ENCODE measurements at places on chromosomes 7 and 10.

DNA sequence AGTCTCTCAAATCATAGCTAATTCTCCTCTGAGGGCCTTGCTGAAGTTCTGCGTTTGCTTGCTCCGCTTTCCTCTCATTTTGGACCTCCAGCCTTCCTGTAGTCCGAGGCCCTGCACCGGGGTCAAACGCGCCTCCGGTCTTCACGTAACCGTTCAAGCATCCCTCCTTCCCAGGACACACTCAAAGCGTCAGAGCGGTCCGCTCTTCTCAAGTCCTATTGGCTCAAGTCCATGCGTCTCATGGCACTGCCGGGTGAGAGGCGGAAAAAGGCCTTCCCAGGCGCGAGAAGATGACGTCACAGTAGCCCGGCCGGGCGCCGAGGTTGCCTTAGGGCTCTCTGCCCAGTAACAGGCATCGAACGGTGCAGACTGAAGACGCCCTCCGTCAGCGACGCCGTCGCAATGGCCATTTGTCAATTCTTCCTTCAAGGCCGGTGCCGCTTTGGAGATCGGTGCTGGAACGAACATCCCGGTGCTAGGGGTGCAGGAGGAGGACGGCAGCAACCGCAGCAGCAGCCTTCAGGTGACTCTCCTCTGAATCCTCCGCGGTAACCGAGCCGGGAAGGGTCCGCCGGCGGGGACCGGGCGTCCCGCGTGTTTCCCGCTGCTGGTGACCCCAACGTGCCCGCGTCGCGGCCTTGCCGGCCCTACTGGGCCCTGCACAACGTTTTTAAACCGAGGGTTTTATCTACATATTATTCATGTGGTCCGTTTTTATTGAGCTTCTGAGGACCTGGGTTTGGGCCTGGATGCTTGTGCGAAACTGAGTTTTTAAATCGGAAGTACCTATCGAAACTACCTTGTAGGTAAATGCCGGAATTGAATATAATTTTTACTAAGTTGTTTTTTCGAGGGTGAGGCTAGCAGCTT lies at the start of gene NUP42:
Gene NUP42, plus strand, starts transcription at position 365 of the 870 bp plus-strand sequence. Its CDS starts 38 bp downstream, at position 403.
- DNase-seq = peak; percentile 94

- DNase-seq = no peak
These were observed 49.4 kb downstream of the RBM33 start for GRCh38 chr7:155693826-155694225.

DNA sequence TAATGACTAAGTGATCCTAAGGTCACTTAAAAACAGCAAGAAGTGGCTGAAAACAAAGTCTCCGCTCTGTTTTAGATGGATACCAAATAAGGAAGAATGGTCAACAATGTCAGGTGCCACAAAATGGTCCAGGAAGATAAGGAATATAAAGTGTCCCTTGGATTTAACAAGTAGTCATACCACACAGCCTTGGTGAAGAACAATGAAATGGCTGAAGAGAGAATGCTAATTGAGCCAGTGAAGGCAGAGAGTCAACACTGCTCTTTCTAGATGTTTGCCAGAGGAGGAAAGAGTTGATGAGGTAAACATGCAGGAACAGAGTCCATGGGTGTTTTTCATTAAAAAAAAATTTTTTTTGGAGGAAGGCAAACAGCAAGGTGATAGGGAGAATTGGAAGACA lies 2.1 kb upstream of the CASD1 start:
- no peak for DNase-seq

- no peak for DNase-seq
These were observed 181.8 kb upstream of the AGK start for GRCh38 chr7:141369422-141369821.

DNA sequence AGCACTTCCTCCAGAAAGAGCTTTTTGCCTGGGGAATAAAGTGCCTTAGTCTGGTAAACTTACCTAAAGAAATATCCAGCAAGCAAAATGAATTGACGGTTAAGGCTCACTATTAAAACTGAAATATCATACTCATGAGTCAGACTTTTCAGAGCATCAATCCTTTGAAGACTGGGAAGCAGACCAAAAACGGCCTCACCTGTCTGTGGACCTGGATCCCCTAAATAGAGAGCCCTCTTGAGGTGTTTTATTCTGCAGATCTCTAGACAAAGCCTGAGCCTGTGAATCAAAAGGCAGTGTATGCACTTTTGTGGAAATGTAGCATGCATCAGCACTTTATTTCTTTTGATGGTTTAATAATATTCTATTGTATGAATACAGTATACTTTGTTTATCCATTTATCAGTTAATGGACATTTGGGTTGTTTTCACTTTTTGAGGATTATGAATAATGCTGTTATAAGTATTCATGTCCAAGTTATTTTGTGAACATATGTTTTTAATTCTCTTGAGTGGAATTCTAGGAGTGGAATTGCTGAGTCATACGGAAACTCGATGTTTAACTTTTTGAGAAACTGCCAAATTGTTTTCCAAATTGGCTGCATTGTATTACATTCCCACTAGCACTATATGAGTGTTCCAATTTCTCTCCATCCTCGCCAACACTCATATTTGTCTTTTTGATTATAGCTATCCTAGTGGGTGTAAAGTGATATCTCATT lies 449.0 kb upstream of the IGFBP3 start:
- no peak for DNase-seq

DNA sequence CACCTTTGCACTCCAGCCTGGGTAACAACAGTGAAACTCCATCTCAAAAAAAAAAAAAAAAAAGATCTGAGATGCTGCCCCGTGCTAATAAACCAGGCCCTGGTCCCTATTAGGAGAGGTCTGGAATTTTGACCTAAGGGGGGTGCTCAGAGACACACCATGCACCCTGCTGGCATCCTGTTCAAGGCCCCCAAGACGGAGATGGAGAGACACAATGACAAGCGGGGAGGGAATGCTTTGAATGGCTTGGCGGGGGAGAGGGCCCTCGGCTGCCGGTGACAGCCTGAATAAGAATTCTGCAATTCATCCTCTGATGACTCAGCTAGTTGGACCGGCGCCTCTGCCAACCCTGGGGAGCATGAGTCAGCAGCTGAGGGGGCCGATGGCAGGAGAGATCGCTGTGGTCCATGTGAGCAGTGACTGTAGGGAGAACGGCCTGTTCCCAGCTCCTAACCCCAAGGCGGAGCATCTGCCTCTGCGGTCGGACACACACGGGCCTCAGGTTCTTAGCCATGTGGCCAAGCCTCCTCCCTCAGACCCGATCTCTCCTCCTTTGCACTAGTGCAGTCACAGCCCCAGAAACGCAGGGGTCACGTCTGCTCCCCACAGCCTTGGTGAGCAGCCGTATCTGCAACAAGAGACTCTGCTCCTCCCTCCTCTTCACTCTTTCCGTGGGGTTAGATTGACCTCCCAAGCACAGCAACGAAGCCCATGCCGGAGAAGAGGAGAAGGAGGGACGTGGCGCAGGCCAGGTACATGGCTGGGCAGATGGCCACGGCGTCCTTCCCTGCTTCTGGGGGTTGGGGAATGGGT lies 14.9 kb downstream of the TRIM56 start:
- DNase-seq = no peak

- DNase-seq = no peak
These were observed 22.6 kb downstream of the TES start for GRCh38 chr7:116232920-116233319.

GRCh38 chr10:6114805-6115341 lies 26.0 kb downstream of the RBM17 start:
- DNase-seq = no peak

GRCh38 chr7:112646783-112647182 lies 143.4 kb downstream of the TMEM168 start:
- no peak for DNase-seq

DNA sequence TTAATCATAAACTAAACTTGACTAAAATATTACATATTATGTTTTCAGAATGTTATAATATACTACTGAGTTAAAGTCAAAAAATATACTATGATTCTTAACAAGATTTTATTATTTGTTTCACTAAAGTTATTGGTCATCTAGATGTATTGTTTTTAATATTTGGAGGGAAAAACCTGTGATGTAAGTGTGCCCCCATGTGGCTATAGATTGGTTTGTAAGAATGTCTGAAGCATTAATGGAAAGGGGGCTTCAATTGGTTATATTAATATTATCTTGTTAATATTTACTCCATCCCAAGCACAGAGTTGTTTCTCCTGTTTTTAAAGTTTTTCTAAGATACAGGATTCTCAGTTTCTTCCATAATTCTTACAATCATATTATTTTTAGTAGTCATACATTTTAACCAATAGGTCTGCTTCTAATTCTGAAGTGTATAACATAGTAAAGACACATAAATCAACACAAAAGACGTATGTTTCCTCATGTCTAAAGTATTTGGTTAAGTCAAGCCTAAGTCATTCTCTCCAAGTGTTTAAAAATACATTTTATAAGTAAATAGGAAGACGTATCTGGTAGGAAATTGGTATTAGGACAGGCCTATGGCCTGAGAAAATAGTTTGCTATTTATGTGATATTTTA lies 58.0 kb downstream of the GNAT3 start:
- no peak for DNase-seq

DNA sequence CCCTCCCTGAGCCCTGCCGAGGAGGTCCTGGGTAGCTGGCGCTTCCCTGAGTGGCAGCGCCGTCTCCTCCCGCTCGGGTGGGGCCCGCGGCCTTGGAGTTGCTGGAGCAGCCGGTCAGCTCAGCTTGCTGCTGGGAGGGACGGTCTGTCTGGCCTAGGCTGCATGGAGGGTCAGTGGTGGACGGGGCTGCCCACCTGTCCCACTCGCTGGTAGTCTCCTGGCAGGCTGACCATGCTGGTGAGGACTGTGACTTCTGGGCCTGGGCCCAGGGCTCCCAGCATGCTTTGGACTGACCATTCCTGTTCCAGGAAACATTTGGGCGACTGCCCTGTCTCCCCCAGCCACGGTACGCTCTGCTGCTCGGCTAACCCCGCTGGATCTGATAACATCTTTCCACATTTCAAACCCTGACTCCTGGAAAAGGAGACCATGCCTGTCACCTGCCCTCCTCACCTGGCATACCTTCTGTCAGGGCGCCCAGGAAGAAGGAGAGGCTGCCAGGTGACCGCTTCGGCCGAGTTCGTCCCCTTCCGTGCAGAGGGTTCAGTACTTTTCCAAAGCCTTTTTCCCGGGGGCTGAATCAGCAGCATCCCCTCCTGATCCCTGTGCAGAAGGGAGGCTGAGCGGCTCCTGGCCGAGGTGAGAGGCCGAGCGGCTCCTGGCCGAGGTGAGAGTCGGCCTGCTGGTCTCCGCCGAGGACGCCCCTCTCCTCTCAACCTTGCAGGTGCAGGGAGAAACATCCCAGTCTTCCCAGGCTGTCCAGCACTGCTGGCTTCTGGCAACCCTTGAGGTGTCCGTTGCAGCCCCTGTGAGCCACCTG lies 43.4 kb downstream of the FAM20C start:
- no peak for DNase-seq

DNA sequence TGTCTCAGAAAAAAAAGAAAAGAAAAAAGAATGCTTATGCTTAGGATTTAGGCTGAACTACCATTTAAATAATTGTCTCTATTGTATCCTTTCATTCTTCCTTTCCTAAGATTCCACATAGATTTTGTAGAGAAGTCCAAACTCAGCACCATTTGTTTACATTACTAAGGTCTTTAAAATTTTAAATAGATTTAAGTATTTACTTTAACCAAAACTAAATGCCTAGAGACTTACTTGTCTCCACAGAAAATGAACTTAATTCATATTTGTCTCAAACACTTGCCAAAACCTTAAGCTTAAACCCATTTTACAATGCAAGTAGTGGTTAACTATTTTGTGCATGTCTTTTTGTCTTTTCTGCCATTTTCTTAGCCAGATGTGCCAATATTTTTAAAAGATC lies 54.1 kb upstream of the ABI1 start:
- no peak for DNase-seq

- no peak for DNase-seq
These were observed 1.7 kb upstream of the DPYSL4 start for GRCh38 chr10:132184816-132185593.

GRCh38 chr10:29784175-29784773 lies 149.5 kb upstream of the SVIL start:
- DNase-seq = no peak

DNA sequence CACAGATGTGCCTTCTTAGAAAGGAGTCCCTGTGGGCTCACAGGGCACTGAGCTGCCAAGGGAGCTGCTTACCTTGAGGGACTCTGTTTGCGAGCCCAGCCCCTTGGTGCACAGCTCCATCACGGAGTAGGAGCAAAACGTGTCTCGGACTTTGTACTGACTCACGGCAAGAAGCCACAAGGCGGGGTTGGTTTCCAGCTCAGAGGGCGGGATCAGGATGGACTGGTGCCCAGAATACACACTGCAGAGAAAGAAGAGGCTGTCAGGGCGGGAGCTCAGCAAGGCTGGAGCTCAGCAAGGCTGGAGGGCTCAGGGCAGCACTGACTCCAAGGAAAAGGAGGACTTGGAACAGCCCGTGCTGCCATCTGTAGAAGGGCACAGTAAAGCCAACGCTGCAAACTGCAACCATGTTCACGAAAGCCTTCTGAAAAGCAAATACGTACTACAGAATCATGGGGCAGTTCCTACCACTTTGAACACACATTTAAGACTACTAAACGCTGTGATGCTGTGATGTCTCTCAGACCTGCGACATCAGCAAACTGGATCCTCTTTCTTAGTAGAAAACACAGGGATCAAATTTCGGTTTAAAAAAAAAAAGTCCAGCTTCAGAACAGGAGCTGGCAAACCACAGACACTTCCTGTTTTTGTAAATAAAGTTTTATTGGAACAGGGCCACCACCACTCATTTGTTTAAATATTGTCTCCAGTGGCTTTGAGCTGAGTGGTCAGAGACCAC lies 194.3 kb downstream of the ZMYND11 start:
- no peak for DNase-seq

DNA sequence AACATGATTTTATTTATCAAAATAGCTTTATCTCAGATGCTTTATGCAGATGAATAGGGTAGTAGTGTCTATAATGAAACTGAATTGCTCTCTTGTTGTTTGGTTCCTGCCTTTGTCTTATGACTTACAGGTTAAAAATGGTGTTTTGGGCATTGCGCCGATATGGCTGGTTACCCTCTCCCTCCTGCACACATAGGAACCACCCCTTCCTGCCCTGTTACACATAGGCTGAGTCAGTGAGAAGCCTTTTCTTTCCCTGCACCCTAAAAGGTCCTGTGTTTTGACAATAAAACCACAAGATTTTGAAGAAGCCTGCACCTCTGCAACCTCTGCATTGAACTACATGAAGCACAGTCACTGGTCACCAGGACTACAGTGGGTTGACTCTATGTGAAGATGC lies 655.8 kb upstream of the ANKRD30A start:
- DNase-seq = no peak

DNA sequence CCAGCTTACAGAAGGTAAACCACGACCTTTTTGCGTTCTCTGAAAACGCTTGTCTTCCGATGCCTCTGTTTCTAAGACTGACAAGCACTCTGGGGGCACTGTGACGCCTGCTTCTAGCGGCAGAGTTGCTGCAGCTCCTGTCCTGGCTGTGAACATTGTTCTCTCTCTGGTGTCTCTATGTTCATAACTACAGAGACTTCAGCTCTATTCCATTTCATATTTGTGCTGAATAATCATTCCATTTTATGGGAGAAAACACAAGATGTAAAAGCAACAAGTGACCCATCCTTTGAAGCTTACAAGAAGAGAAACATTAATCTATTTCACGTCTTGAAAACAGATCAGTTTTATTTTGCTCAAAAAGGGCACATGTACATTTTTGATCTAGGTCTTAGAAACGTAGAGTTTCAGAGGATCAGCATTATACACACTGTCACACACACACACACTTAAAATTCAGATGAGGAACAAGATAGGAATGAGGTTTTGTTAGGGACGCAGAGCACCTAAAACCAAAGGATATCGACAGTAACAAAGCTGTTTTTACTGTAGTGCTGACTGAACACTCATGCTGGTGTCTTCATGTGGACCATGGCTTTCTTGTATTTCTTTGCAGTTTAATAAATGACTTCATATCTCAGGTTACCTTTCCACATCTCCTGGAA lies 3.0 kb downstream of the IKZF1 start:
- peak; percentile 63 for DNase-seq

GRCh38 chr10:114286921-114287320 lies 47.9 kb downstream of the VWA2 start:
- no peak for DNase-seq

Data from effector CD4-positive, alpha-beta T cell (primary cell).